SJCRH30 (cell line): ENCODE measurements at places on chromosomes 5 and 9. TPM values are rescaled to one million over a fixed set of nuclear protein-coding genes. Genes with fewer than 3 reads are reported as not detected.
A peak's percentile ranks its signal among the peaks of the same experiment; 100 is the strongest.

DNA sequence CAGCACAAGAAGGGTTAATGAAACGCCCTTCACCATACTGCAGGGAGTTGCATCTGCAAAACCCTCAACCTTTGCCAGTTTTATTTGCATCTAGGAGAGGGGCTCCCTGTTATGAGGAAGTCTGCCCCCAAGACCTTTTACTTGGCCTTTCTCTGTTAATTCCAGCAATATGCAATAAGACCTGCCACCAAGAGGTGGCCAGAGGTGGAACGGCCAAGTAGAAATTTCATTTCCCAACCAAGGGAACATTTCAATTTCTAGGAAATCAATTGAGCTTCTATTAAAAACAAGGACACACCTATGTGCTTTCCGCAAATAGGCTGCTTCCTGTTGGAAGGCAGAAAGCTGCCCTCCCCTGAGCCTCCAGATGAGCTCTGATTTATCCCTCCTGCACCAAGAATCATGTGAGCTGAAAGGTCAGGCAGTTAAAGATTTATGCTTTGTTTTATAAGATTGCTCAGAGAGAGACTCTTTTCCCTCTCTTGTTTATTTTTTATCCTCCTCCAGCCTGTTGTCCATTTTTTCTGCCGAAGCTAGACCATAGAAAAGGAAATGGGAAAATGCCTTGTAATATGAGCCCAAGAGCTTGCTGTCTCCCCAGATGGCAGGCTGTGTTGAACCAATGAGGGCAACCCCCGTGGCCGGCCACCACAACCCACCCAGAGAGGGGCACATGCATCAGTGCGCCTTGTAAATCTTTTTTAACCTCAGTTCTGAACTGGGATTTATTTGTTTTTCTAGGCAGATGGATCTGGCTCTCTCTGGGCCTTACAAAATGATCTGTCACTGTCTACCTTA is 572.8 kb downstream of the TLE1 start:
- peak; percentile 79 for DNase-seq

DNA sequence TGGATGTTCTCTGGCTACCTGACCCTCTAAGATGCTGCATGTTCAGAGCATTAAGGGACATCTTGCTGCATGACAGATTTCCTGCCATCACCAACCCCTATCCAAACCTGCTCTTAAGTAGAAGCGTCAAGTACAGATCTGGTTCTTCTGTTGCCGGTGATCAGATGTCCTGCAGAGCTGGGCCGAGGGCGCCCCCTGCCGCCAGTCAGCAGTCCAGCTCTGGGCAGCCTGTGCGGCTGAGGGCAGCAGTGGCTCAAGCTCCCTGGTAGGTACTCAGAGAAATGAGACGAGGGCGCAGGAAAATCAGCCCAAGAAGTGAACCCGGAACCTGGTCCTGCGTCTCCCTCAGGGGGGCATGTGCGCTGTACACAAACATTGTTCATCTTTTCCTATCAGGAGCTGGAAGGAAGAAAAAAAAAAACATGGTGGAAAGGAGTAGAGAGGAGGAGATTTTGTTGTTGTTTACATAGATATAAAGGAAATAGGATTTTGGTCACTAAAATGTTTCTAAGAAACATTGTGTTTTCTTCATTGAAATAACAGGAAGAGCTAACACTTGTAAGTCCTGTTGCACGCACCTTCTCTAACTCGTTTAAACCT is 95.8 kb downstream of the CFAP90 start:
- DNase-seq = peak; percentile 27

- DNase-seq = no peak
Measured at GRCh38 chr9:117120061-117120460, 294.8 kb downstream of the ASTN2 start.

DNA sequence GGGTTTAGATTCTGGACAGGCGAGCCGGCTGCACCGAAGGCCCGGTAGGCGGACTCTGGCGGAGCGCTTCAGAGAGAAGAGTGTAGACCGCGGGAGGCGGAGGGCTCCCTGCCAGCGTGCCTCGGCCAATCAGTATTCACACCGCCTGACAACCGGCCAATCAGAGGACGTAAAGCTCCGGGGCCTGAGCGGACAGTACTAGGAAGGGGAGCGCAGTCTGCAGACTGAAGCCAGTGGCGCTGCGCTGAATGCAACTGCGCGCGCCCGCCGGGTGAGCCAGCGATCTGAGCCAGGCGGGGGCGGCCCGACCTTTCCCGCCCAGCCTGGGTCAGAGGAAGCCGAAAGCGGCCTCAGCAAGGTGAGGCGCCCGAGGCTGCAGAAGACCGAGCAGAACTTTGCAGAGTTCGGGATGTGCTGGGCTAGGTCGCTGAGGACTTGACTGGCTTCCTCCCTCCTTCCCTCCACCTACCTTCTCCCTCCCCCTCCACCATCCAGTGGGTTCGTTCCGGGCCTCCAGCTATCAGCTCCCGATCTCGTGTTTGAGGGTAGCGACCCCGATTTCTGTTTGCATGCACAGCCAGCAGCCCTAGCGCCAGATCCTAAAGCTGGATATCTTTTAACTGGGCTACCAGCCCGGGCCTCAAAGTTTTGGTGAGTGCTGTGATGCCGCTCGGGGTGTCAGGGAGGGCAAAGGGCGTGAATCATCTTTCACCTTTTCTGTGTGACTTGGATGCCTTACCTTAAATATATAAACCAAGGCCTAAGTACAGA is at the start of gene DMRT2:
Gene DMRT2, plus strand, starts transcription at position 233 of the 771 bp plus-strand sequence. CDS start 1,257 bp downstream, outside the sequence.
- peak; percentile 91 for DNase-seq

GRCh38 chr9:94728719-94729118 is 2.2 kb downstream of the AOPEP start:
- no peak for DNase-seq

GRCh38 chr5:69368458-69369339 is 621 bp downstream of the AK6 start:
- DNase-seq = peak; percentile 10

DNA sequence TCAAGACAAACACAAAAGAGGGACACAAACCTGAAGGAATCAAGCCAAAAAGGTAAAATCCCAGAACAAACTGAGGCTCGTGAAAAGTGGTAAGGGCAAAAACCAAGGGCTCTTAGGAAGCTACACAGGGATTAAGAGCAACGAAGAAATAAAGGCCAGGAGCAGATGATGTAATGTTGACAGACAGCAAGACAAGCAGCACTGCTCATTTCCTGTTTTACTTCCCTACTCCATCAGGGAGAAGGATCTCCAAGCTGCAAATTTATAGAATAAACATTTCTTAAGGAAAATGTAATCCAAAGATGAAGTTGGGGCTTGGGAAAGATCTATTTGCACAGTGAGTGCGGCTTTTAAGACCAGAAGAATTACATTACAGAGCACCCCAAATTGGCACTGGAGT is 182.3 kb upstream of the MAP1B start:
- no peak for DNase-seq

- peak; percentile 78 for DNase-seq
Measured at GRCh38 chr9:35954942-35955546, 2.9 kb downstream of the OR2S2 start.

- DNase-seq = no peak
Measured at GRCh38 chr5:54398191-54398590, 57.3 kb upstream of the HSPB3 start.

DNA sequence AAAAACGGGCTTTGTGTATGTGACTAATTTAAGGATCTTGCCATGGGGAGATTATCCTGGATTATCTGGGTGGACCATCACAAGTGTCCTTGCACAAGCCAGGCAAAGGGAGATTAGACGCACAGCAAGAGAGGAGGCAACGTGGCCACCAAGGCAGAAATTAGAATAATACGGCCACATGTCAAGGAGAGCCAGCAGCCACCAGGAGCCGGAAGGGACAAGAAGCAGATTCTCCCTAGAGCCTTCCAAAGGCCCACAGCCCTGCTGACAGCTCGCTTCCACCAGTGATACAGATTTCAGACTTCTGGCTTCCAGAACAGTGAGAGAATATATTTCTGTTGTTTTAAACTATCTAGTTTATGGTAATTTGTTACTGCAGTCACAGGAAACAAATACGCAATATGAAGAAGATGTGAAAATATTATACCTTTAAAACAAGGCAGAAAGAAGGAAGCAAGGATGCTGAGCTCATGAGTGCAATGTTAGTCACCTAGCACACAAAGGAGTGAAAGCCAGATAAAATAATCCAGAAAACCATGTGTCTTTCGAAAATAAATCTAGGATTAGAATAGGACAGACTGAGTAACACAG is 28.7 kb upstream of the F2RL1 start:
- DNase-seq = no peak

DNA sequence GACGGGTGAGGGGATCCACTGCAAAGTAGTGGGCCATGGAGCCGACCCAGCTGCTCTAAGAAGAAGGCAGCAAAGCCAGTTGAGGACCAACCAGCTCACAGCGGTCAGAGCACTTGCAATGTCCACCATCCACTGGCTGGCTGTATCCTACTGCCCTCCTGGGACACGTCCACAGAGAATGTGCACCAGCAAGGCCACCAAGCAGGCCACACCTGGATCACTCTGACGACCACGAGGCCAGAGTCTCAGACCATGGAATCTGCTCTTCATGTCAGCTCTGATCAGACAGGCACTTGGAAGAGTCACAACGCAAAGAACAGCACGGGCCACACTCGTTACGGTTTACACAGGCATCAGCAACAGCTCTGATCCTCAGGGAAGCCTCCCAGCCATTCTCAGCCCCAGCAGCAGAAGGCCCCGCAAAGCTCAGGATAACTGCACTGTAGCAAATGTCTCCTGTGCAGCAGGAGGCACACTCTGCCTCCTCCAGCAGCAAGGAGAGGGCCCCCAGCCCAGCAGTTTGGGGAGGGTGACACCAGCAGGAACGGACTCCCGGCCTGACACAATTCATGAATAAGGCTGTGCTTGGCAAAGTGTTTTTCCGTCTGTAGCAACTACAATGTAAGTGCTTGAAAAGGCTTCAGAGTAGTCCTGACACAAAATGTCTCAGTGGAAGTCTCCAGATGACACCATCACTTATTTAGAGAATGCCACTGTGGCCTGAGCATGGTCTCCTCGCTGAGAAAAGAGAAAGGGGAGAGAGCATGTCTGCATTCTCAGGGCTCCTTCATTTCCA is 15.7 kb downstream of the SEMA4D start:
- no peak for DNase-seq

DNA sequence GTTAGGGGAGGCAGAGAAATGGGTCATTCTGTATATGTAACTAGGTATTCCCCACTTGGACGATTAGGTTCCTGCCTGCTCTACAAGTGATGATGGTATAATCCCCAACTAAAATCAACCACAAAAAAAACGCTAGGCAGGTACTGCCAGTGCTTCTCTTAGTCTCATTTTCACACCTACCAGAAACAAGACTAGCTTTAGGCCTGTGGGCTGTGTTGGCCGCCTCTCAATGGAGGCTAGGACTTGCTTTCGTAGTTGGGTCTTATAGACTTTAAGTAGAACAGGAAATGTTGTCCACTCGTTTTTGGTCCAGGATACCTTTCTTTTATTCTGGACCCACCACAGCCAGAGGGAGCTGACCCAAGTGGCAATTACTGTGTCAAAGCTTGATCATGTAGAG is 111.8 kb downstream of the UNC13B start:
- no peak for DNase-seq

- DNase-seq = no peak
Measured at GRCh38 chr5:39226558-39226957, 7.2 kb upstream of the FYB1 start.

- no peak for DNase-seq
Measured at GRCh38 chr9:34203275-34203991, 24.6 kb downstream of the UBAP1 start.

GRCh38 chr9:35508069-35508468 is 18.2 kb downstream of the RUSC2 start:
- DNase-seq = no peak

DNA sequence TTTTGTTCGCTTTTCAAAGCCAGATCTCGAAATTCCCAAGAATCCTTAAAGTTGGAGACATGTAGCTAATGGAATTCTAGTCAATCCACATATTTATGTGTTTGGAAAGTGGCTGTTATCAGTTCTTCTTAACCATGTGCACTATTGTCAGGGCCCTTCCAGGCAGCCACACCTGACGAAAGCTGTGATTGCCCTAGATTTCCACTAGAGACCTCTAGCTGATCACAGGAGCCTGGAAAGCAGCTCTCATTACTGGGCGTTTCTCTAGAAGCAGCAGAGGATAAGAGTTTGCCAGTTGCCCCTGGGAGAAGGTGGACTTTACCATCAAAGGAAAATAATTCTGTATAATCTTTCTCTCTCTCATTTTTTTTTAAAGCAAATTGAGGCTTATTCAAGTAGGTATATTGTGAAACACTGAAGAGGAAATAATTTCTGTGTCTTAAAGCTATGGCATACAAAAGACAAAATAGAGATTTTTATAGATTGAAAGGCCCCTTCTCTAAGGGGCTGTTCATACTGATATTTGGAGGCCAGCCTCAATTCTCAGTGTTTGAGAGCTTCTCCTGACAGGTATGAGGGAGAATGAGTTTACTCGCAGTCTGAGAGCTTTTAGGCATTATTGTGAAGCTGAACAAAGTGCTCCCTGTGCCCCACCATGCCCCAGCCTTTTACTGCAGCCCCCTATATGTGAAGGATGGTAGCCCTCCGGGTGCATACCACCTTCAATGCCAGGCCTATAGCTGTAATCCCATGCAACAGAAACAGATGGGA is 405.4 kb upstream of the ACTBL2 start:
- DNase-seq = peak; percentile 61

- DNase-seq = no peak
Measured at GRCh38 chr5:27810458-27810857, 772.1 kb upstream of the CDH9 start.

GRCh38 chr9:98236901-98237487 is 18.5 kb downstream of the TBC1D2 start:
- no peak for DNase-seq

- DNase-seq = no peak
Measured at GRCh38 chr9:108093773-108094675, 604.5 kb upstream of the KLF4 start.

DNA sequence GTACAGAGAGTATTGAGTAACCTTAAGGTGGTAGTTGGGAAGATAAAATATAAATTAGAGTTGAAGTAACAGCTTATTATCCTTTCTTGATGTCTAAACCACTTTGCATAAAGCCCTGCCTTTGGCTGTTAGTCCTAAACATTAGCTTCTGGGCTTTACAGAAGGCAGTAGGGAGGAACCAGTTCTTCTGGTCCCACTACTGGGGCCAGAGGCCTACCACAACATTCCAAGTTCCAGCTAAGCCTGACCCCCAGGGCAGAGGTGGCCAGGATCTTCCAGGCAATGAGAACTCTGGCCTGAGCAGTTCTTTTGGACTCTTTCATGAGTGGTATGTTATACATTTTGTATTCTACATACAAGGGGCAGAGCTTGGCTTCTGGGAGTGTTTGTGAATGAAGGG is 26.1 kb downstream of the DNAI1 start:
- no peak for DNase-seq

Gene TAF11L10
- not detected in 2 replicates for total RNA-seq

Gene NXNL2
- 0.18 TPM in 1 of 2 replicates, not detected in the other for total RNA-seq

Gene LCN15
- not detected in 2 replicates for total RNA-seq

Gene IL13
- total RNA-seq = not detected in 2 replicates

Gene C9orf50
- not detected in 2 replicates for total RNA-seq

Gene LRRC14B
- total RNA-seq = not detected in 2 replicates

Gene LHX6
- total RNA-seq = 6.1 and 6.3 TPM in 2 replicates

Gene RC3H2
- 84.7 and 91.0 TPM in 2 replicates for total RNA-seq

Gene STC2
- total RNA-seq = 114 TPM in 2 replicates

Gene TAL2
- total RNA-seq = not detected in 2 replicates

Gene MSH3
- 30.4 and 32.5 TPM in 2 replicates for total RNA-seq

Gene OMD
- 0.08 TPM in 1 of 2 replicates, not detected in the other for total RNA-seq
